HuH-7 (cell line): ENCODE measurements at places on chromosomes 5 and 9.

DNA sequence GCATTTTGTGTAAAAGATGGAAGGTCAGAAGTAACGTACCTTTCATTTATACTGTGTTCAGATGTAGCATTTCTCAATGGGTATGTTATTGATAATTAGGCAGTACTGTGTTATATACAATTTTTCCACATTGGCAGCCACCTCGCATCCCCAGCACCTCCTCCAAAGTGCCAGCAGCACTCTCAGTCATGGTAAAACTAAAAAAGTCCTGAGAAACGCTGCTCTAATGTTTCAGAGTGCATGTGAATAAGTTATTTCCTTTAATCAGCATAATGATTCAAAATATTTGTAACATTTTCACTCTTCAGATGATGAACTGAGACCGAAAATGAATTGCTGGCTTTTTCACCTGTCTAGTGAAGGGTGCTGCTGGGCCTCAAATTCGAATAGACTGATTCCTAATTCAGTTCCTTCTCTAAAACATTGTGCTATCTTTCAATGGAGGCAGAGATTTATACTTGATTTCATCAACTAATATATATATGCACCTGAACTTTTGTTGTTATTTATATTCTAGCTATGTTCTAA is 79.9 kb upstream of the ANKRD55 start:
- no peak for DNase-seq

DNA sequence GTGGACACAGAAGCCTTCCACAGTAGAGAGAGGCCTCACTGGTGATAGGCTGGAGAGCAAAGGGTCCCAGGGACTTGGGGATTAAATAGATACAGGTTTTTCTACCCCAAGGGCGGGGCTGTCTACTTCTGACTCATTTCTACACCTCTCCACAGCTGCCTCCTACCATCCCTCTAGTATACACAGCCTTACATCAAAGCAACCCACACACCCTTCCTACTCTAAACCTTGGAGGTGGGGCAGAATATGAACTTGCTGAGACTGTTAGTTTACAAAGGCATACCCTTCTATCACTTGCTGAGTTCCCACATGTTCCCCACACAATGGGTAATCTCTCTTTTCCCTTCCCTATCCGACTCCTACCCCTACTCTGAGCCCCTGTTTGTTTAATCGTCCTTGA is 19.9 kb upstream of the PCA3 start:
- no peak for DNase-seq

- DNase-seq: no peak
Measured at GRCh38 chr5:55459572-55459971, 75.2 kb downstream of the PLPP1 start.

- DNase-seq: no peak
Measured at GRCh38 chr9:123063177-123063598, 29.7 kb downstream of the GPR21 start.

GRCh38 chr9:114303571-114303970 is 19.3 kb upstream of the ORM1 start:
- DNase-seq: no peak
